ENCODE measurements at places on chromosomes 7 and 10.
A peak's percentile ranks its signal among the peaks of the same experiment; 100 is the strongest.

DNA sequence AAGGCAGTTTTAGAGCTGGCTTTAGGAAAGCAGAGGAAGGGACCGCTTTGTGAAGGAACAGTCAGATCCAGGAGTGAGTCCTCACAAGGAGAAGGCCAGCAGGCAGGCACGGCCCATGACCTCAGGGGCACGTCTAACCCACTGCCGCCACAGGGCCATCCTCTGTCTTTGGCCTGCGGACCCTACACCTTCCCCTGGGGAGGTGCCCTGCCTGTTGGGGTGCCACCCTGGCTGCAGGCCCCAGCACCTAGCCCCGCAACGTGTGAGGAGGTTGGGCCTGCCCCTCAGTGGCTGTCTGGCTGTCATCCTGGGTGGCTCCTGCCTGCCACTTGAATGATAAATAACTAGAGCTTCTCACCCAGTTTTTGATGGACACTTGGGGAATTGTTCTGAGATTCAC is 31.0 kb upstream of the TRIM8 start:
- no peak for DNase-seq

- DNase-seq = peak; percentile 55
Observed at GRCh38 chr10:124650820-124651401, 93.3 kb downstream of the FAM53B start.

- DNase-seq = no peak
Observed at GRCh38 chr7:120877701-120878100, 19.8 kb upstream of the TSPAN12 start.

- no peak for DNase-seq
Observed at GRCh38 chr7:20503278-20503950, 112.1 kb upstream of the ABCB5 start.

DNA sequence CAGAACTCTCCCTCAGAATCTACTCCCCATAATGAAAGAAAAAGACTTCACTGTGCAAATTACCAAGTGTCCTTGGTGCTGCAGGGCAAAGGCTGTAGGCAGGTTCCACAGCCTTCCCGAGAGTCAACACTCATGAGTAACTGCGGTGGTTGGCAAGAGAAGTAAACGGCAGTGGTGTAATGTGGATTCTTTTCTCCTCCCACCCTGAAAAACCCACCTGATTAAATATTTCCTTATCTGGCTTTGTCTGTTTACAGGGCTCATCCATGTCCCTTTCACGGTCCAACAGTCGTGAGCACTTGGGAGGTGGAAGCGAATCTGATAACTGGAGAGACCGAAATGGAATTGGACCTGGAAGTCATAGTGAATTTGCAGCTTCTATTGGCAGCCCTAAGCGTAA is 300.9 kb downstream of the BICC1 start:
- no peak for DNase-seq

All from stimulated activated CD4-positive, alpha-beta T cell treated with anti-CD3 and anti-CD28 coated beads, Interleukin-4, amount 100 ng/mL, for 4 hours (primary cell).